Esophagus muscularis mucosa (tissue), 4 donors: ENCODE measurements at places on chromosomes 7 and 10. TPM values are rescaled to one million over a fixed set of nuclear protein-coding genes. Genes with fewer than 3 reads are reported as not detected.

The HECW1 gene
- total RNA-seq, result 0.42 TPM

DNA sequence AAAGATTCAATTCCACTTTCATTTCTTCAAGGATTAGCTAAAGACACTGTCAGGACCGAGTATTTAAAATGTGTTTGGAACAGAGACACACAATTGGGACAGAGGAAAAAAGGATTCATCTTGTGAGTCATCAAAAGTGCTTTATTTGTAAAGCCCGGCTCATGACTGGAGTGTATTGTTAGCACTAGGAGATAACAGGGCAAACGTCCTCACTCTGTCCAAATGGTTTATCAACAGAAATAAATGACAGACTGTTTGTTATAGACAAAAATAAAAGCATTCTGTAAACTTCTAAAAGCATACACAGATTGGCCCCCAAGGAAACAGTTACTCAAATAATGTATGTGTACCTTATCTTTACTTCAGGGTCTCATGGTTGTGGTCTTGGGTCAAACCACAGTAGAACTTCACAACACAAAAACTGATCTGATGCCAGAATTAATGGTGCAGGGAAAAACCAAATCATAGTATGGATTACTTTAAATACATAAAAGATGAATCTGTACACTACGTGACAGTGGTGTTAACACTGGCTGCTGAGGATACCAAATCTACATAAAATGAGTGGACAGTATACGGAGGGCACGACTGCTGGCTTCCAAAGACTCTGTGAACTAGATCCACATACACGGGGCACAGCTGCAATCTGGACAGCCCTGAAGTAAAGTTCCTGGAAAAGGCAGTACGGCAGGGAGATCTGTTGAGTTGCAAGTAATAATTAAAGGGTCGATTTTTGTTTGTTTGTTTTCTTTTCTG, 179.4 kb downstream of the PIP4K2A start:
- DNase-seq, result no peak
- no peaks in the 10 kb centered on the region for H3K27me3 ChIP-seq
- H3K36me3 ChIP-seq, result peaks cover 17% of the 10 kb centered on the region
- H3K4me1 ChIP-seq, result no peaks in the 10 kb centered on the region
- no peak overlapping the region for H3K27ac ChIP-seq

The LIPJ gene
- total RNA-seq, result not detected

- H3K4me1 ChIP-seq, result peaks cover 11% of the 10 kb centered on the region
- no peak overlapping the region for H3K27ac ChIP-seq
- no peak overlapping the region for H3K4me3 ChIP-seq
- no peaks in the 10 kb centered on the region for H3K27me3 ChIP-seq
Observed at GRCh38 chr7:137667633-137668387, 179.0 kb downstream of the DGKI start.

The ASAH2 gene
- 0.42 TPM for total RNA-seq
